ENCODE measurements at places on chromosomes 2 and 18.

DNA sequence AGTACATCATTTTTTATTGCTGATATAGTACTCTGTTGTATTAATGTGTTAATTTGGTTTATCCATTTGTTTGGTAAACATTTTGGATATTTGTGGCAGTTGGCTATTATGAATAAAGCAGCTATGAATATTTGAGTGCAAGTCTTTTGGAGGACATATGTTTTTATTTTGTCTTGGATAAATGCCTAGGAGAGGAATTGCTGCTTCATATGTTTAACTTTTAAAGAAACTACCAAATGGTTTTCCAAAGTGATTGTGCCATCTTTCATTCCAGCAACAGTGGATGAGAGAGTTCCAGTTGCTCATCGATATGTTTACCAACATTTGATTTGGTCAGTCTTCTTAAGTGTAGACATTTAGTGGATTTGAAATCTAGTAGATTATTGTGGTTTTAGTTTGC lies 51.8 kb downstream of the MERTK start:
- no peak overlapping the region for H3K4me3 ChIP-seq
- no peaks in the 10 kb centered on the region for H3K27me3 ChIP-seq
- H3K36me3 ChIP-seq, result peaks cover 4% of the 10 kb centered on the region
- peaks cover 11% of the 10 kb centered on the region for H3K4me1 ChIP-seq
- no peak overlapping the region for H3K27ac ChIP-seq

DNA sequence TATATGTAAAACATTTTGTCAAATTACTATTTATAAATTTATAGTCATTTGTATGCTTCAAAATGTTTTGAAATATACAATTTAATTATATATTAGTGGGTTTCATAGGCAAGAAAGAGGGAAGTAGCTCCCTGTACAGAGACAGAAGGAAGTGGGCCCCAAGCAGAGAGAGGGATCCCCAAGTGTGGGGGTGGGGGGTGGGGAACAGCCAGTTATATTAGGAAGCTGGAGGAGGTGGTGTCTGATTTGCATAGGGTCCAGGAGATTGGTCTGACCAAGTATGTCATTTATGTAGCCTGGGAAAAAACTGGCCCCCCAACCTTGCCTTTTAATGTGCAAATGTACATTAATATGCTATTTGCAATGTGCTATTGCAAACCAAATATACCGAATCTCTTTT lies 76.5 kb upstream of the ZSWIM2 start:
- H3K4me3 ChIP-seq, result no peak overlapping the region
- H3K36me3 ChIP-seq, result no peaks in the 10 kb centered on the region
- H3K27me3 ChIP-seq, result no peaks in the 10 kb centered on the region
- H3K4me1 ChIP-seq, result no peaks in the 10 kb centered on the region
- no peak overlapping the region for H3K27ac ChIP-seq

GRCh38 chr18:50961974-50962373 lies 5.9 kb upstream of the ELAC1 start:
- no peaks in the 10 kb centered on the region for H3K36me3 ChIP-seq
- no peaks in the 10 kb centered on the region for H3K4me1 ChIP-seq
- DNase-seq, result no peak
- no peaks in the 10 kb centered on the region for H3K27me3 ChIP-seq
- no peak overlapping the region for H3K4me3 ChIP-seq
- no peak overlapping the region for H3K27ac ChIP-seq

DNA sequence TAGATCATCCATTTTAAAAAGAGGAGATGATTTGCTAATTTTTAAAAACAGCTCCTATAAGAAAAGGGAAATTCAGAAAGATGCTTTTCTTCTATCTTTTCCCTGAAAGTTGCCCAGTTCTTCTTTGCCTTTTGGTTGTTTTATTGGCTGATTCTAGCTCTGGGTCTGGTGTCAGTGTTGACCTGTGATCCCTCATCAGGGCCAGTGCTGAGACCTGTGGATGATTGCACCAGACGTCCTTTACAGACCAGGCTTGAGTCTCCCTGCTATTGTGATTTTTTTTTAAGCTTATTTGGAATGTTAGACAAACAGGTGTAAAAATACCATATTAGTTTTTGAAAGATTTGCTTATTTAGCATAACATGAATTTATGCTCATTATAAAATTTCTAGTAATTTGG lies 88.2 kb downstream of the ACSL3 start:
- no peaks in the 10 kb centered on the region for H3K36me3 ChIP-seq
- H3K4me3 ChIP-seq, result no peak overlapping the region
- no peaks in the 10 kb centered on the region for H3K27me3 ChIP-seq
- H3K27ac ChIP-seq, result no peak overlapping the region

- no peaks in the 10 kb centered on the region for H3K4me1 ChIP-seq
- H3K36me3 ChIP-seq, result no peaks in the 10 kb centered on the region
- no peak overlapping the region for H3K4me3 ChIP-seq
- no peak overlapping the region for H3K27ac ChIP-seq
- H3K27me3 ChIP-seq, result no peaks in the 10 kb centered on the region
Observed at GRCh38 chr18:74892066-74892627, 294.5 kb downstream of the ZNF407 start.

GRCh38 chr2:63007813-63008458 lies 42.7 kb upstream of the OTX1 start:
- H3K36me3 ChIP-seq, result no peaks in the 10 kb centered on the region
- H3K27me3 ChIP-seq, result no peaks in the 10 kb centered on the region
- no peak overlapping the region for H3K27ac ChIP-seq
- H3K4me3 ChIP-seq, result no peak overlapping the region
- no peaks in the 10 kb centered on the region for H3K4me1 ChIP-seq

Measured in lung (tissue), 17 donors.